ENCODE measurements at places on chromosomes 4 and X.

GRCh38 chr4:168128601-168129000 is 36.3 kb downstream of the ANXA10 start:
- DNase-seq: no peak

DNA sequence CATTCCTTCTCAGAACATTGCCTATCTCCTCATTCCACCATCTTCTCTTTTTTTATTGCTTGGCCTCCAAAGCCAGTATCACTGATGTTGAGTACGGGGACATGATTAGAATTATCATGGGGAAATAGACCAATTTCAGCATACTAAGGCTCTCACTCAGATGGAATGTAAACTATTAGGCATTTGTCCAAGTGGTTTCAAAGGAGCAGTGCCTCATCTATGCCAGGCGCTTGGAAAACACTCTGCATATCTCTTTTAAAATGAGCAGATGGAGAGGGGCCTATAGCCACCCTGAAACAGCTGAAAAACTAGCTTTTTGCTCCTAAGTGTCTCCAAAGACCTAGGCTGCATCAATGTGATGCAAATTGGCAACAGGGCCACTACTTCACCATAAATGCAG is 150.8 kb upstream of the DIPK2B start:
- peak; percentile 60 for DNase-seq

DNA sequence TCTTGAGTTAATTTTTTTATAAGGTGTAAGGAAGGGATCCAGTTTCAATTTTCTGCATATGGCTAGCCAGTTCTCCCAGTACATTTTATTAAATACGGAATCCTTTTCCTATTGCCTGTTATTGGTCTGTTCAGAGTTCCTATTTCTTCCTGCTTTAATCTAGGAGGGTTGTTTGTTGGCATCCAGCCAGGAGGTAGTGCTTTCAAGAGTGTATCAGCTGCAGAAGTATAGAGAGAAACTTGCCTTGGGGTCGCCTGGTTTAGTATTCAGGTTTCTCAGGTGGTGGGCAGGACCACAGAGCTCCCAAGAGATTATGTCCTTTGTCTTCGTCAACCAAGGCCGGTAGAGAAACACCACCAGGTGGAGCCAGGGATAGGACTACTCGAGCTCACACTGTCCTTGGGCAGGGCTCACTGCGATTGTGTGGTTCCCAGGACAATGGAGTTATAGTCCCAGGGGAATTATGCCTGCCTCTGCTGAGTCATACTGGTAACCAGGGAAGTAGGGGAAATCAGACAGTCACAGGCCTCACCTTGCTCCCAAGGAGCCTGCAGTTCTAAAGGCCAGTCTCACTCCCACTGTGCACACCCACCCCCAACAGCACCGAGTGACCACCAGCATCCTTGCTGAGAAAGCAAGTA is 168.1 kb downstream of the VSIG4 start:
- no peak for DNase-seq

DNA sequence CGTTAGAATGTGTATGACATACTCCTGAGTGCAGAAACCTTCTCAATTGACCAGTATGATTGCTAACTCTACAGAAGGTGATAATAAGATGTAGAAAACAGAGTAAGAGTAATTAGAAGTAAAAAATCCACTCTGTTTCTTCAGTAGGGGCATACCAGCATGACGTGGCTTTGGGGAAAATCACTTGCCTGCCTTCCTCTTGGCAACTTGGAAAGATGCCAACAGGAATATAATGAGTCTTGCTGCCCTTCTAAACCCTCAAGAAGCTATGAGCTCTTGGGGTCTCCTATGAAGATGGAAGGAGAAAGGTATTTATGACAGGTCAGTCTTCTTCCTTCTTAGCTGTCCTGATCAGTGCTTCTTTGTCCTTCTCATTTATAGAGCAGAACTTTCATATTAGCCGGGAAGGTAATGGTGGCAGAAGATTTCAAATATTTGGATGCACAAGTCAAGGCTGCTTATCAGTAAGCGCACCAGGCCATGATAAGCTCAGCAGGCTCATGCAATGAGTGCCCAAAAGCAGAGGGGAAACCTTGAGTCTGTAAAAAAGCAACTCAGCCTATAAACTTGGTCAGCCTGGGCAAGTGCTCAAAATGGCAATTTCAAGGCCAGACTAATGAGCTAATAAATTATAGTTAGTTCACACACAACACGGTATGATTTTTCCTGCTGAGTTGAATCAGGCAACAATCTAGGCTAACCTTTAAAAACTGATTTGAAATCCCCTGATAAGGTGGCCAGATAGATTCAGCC is 69.7 kb upstream of the PPARGC1A start:
- no peak for DNase-seq

GRCh38 chr4:176538217-176538925 is 218.6 kb downstream of the SPCS3 start:
- peak; percentile 92 for DNase-seq

DNA sequence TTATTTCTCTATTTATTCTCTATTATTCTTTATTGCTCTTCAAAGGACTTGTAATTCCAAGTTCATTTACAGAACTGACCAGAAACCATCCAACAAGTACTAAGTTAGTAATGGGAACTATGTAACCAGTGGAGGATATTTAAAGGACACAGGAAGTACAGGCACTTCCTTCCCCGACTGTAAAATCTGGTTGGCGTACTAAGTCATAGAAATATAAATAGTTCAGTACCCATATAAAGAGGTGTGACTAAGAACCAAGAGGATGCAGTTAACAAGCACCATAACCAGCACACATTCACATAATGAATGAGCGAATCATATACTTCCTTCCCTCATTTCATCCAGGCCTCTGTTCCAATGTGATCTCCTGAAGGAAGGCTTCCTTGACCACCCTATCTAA is 3.6 kb upstream of the EIF4E start:
- peak; percentile 34 for DNase-seq

- DNase-seq: peak; percentile 81
Measured at GRCh38 chrX:40945361-40945713, 139.9 kb upstream of the USP9X start.

GRCh38 chr4:75056277-75056676 is 123.4 kb downstream of the PARM1 start:
- DNase-seq: no peak

Data from astrocyte of the spinal cord (primary cell).